NCI-H510A (cell line): ENCODE measurements at places on chromosomes 16 and 17.
A peak's percentile ranks its signal among the peaks of the same experiment; 100 is the strongest.

- DNase-seq, result peak; percentile 44
These were observed 14.4 kb upstream of the ALDH3A1 start for GRCh38 chr17:19762515-19762961.

DNA sequence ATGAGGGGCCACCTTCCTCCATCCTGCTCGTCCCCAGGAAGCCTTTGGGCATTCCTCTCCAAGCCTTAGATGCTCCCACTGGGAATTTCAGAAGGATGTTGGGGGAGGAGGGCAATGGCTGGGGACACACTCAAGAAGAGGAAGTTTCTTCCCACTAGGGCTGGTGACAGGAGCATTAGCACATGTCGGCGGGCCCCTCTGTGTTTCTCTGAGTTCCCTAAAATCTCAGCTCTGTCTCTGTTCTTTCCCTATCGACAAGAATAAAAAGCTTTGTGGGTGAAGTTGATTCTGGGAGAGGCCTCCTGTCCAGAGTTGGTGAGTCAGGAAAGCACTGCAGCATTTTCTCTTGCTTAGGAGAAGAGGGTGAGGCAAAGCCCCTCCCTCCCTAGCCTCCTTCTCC, 19.7 kb upstream of the C17orf107 start:
- no peak for DNase-seq

GRCh38 chr16:57540906-57541753, 1.3 kb upstream of the ADGRG5 start:
- DNase-seq, result no peak

GRCh38 chr16:84643180-84643583, 5.1 kb upstream of the KLHL36 start:
- DNase-seq, result no peak

DNA sequence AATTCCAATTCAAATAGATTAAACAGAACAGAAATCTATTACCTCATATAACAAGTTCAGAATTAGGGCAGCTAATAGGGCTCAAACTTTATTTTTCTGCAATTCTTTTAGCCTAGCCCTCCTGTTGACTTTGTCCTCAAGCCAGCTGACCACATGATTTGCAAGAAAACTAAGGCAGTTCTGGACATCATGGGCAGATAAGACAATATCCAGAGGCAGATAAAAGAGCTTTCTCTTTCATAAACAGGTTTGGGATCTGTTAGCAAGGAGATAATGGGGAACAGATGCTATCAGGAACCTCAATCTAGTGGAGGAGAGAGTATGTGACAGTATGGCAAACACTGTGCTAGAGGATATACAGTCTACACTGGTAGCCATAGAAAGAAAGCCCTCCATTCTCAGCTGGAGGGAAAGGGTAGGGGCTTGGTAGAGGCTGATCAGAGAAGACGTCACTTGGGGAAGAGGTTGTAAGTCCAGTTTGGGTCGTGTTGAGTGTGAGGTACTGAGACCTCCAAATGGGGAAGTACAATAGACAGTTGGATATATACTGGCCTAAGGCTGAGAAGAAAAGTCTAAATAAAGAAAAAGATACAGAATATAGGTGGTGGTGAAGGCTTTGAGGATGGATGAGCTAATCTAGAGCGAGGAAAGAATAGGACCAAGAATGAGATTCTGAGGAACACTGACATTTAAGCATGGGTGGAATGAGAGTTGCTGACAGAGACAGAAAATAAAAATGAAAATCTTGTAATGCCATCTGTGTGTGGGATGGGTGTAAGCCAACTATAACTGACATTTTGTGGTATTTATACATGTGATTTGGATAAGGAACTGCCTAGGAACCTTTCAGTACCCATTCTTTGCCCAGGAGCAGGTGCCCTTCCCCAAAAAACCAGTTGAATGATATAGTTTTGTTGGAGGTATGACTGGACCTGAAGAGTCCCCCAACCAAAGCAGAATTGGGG, 67.4 kb downstream of the CYB561 start:
- no peak for DNase-seq
